Activated naive CD8-positive, alpha-beta T cell treated with anti-CD3 and anti-CD28 coated beads, Interleukin-2, amount 50 U/mL, for 24 hours (primary cell): ENCODE measurements at places on chromosomes 4 and X.

DNA sequence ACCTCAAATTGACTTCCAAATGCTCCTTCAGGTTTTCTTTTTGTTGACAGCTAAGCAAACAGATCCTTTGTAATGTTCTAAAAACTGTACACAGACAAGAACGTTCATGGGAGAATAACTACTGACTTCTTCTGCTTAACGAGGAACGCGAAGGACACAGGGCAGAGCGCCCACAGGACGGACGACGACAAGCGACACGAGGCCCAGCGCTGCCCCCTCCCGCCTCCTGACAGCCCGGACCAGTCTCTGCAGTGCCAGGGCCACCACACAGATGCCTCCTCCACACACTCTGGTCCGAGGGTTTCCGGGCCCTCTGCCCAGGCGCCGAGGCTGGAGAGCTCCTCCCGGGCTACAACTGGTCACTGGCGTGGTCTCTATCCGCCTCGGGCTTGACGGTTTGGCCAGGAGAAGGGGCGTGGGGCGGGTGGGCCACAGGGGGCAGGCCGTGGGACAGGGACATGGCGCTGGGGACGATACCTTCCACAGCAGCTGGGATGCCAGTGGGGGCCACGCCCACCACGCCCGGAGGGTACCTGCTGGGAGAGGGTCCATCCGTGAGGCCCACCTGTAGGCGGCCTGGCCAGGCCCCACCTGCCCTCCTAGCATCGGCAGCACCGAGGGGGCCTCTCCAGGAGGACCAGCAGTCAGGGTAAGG, 36.9 kb downstream of the CTBP1 start:
- DNase-seq = no peak

- no peak for DNase-seq
Observed at GRCh38 chr4:154559494-154560418, 3.1 kb upstream of the FGB start.

DNA sequence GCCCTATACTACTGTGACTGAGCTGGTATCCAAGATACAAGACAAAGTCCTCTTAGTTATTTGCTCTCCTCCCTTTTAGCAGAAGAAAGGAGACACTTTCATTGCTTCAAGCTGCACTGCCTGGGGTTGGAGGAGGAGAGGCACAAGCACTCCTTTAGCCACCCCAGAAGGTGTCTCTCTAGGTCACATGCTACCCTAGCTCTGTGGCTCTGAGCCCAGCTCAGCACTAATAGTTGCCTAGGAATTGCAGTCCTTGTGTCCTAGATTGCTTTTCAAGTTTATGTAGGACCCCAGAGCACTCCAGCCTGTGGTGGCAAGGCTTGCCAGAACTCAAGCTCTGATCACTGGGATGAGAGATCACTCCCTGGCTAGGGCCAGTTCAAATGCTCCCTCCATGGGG, 24.4 kb upstream of the LHFPL1 start:
- no peak for DNase-seq

- peak; percentile 66 for DNase-seq
Observed at GRCh38 chrX:153400146-153401132, 711 bp downstream of the PNMA6E start.

- DNase-seq = no peak
Observed at GRCh38 chr4:102715057-102715456, 45.7 kb downstream of the MANBA start.

GRCh38 chr4:108426493-108426892, 193.9 kb upstream of the RPL34 start:
- DNase-seq = no peak

GRCh38 chr4:54708339-54709279, 50.9 kb downstream of the KIT start:
- DNase-seq = no peak

DNA sequence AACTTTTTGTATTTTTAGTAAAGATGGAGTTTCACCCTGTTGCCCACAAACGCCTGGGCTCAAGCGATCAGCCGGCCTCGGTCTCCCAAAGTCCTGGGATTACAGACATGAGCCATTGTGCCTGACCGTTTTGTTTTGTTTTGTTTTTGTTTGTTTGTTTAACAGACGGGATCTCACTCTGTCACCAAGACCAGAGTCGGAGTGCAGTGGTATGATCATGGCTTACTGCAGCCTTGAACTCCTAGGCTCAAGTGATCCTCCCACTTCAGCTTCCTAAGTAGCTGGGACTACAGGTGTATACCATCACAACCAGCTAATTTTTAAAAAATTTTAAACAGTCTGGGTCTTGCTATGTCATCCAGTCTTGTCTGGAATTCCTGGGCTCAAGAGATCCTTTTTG, 53.5 kb downstream of the FNIP2 start:
- DNase-seq = no peak

- DNase-seq = no peak
Observed at GRCh38 chrX:148492057-148492456, 8.4 kb upstream of the AFF2 start.

DNA sequence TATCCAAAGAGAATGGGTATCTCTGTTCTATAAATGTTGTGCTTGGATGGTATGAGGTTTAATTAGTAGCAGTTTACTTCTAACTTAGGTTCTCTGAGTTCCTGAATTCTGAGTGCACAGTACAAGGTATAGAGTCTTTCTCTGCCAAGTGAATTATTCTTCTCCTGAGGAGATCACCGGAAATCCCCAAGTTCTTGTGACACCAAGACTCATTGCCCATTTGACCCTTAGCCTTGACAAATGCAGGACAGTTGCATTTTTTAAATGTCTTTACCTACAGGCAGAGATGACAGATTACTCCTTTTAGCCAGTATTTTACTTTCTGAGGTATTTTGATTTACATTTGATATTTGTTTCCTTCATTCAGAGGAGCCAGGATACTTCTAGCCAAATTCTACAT, 72.9 kb downstream of the MAOA start:
- DNase-seq = no peak

- no peak for DNase-seq
Observed at GRCh38 chr4:106034220-106034619, 138.9 kb downstream of the NPNT start.

DNA sequence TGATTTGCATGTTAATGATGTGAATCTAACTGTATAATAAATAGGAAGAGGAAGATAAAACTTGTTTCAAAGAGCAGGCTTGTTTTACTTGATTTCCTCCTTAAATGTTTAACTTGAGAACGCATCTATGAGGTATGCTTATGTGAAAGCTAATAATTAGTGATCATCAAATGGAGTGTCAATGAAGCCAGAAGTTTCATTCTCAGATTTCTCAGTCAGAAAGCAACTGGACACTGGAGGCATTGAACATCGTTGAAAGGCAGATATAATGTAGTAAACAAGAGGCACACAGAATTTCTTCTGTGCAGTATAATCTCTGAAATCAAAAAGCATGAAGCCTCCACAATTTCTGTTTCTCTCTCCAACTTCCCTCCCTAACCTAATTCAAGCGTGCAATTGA, 672.9 kb downstream of the ADGRL3 start:
- DNase-seq = no peak

DNA sequence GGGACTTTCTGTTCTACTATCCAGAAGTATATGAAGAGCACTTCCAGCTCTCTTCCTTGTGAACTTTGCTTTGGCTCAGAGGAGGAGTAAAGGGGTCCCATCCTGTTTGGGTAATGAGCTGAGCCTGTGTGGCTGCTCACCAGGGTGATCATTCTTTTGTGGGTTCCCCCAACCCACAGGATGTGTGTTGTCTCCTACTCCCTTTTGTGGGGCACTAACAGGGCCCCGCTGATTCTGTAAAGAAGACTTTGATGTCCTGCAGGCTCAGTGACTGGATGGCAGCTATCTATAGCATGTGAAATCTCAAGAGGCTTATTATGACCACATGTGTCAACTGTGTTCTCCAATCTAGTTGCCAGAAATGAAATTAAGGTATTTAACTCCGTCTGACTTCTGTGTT, 40.8 kb downstream of the ZNF518B start:
- DNase-seq = peak; percentile 13

DNA sequence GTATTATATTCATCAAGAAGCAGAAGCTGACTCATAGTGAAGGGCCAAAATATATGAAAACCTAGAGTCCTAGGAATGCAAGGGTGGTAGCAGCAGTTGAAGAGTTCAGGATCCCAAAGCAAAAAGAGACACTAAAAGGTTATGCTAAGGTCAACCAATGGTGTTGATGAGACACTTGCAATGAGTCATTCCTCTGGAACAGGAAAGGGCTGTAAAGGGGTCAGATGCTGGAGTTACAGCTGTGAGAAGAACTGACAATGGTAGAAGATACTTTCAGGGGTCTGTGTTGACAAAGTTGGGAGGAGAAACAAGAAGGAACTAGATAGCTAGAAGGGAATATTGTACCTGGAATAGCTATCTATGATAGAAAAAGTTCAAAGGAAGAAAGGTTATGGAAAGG, 47.5 kb downstream of the ZGRF1 start:
- no peak for DNase-seq

DNA sequence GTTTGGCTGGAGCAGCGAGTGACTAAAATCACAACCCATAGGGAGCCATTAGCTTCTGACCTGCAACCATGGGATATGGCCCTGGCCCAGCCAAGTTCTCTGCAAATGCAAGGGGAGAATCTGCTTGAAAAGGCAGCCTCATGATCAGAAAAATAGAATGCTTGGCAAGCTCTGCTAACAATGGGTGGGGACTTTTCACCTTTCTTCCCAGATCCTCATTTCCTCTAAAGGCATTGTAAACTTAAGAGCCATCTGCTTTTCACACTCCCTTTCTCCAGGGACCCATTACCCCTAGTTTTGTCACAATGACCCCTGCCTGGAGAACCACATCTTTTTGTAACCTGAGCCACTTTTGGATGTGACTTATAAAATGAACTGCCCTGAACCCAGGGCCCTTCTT, 104.3 kb downstream of the PARM1 start:
- no peak for DNase-seq

- no peak for DNase-seq
Observed at GRCh38 chrX:39756086-39756883, 341.5 kb downstream of the BCOR start.

- DNase-seq = no peak
Observed at GRCh38 chr4:38668203-38668971, 4.4 kb downstream of the KLF3 start.

- no peak for DNase-seq
Observed at GRCh38 chr4:82900066-82900410, 497 bp upstream of the THAP9 start.

- no peak for DNase-seq
Observed at GRCh38 chr4:140686796-140687195, 69.4 kb downstream of the TBC1D9 start.

- DNase-seq = peak; percentile 6
Observed at GRCh38 chrX:149074398-149074797, 430.7 kb downstream of the IDS start.

DNA sequence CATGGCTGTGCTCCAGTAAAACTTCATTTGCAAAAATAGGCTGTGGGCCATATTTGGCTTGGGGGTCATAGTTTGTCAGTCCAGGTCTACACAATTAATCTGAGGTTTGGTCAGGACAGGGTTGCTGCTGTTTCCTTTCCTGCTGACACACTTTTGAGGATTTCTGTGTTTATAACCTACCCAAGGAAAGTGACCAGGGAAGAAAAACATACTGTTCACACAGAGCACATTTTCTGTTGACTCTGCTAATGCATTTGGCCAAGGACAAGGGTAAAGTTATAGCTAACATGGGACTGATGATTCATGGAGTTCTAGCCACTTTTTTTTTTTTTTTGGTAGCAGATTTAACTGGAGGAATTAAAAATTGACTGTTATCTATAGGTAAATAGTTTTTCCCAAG, 43.9 kb upstream of the GEMIN8 start:
- no peak for DNase-seq

- no peak for DNase-seq
Observed at GRCh38 chr4:65195002-65195401, 475.3 kb downstream of the EPHA5 start.

DNA sequence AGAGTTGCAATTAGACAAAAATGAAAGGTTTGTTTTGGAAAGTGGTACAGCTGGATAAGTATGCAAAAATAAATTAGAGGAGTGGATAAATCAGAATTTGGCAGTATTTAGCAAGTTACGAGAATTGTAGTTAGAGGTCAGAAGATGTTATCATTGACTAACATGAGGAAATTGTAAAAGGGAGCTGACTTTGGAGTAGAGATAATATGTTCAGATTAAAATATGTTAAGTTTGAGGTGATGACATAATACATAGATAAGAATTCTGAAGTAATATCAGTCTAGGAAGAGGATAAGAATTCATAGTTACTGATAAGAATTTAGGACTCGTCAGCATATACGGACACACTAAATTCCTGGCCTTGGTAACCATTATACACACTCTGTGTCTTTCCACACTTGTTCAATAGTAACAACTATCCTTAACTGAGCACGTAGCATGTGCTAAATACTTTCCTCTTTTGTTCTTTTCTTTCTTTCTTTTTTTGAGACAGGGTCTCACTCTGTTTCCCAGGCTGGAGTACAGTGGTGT, 4.1 kb upstream of the EPGN start:
- DNase-seq = no peak

- DNase-seq = no peak
Observed at GRCh38 chr4:24913119-24913485, 260 bp upstream of the CCDC149 start.

DNA sequence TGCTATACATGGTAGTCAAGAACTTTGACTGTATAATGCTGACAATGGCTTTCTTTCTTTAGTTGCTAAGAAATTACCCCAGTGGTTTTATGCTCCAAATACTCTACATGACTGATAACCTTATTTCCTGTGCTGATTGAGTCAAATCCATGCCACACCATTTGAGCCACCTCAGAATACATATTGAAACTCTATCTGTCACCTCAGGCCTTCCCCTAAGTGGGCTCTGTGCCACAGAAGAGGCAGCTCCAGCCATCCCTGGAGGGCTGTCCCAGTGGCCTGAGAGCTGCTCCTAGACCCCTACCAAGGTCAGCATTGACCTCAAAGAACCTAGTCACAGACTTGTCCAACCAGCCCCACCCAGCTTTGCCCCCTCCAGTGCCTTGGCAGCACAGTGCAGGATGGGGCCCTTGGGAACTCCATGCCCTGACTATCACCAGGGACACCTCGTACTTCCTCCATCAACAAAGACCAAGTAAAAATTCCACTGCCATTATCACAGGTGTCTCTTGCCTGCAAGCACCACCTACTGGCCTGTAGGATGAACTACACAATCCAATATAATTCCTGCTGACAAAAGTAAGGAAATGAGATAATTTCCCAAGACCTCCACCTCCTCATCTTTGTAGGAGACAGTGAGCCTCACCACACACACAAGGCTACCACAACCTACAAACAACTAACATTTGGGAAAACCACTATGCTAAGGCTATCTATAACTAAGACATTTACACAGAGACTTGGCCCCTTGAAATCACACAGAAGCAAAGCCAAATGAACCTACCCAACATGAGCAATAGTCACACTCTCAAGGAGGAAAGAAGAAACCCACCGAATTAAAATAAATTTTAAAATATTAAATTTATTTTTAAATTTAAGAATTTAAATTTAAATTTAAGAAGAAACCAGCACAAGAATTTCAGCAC, 239.9 kb downstream of the NKX6-1 start:
- no peak for DNase-seq

GRCh38 chrX:103378990-103379389, 2.7 kb downstream of the BEX3 start:
- no peak for DNase-seq

GRCh38 chr4:173138624-173139023, 30.0 kb upstream of the GALNT7 start:
- DNase-seq = no peak

GRCh38 chr4:54942721-54943120, 182.7 kb downstream of the KDR start:
- DNase-seq = no peak
